ENCODE measurements at places on chromosomes 12 and 14. TPM values are rescaled to one million over a fixed set of nuclear protein-coding genes. Genes with fewer than 3 reads are reported as not detected.

ADAM21 gene
- total RNA-seq: not detected

- no peak for DNase-seq
Observed at GRCh38 chr12:6201826-6202225, 1.6 kb downstream of the CD9 start.

GRCh38 chr12:21438643-21439042 lies 1.2 kb downstream of the PYROXD1 start:
- no peak for DNase-seq

- no peak for DNase-seq
Observed at GRCh38 chr12:118187751-118188435, 52.0 kb downstream of the PEBP1 start.

- no peak for DNase-seq
Observed at GRCh38 chr14:23114120-23114458, 5.0 kb downstream of the CEBPE start.

DNA sequence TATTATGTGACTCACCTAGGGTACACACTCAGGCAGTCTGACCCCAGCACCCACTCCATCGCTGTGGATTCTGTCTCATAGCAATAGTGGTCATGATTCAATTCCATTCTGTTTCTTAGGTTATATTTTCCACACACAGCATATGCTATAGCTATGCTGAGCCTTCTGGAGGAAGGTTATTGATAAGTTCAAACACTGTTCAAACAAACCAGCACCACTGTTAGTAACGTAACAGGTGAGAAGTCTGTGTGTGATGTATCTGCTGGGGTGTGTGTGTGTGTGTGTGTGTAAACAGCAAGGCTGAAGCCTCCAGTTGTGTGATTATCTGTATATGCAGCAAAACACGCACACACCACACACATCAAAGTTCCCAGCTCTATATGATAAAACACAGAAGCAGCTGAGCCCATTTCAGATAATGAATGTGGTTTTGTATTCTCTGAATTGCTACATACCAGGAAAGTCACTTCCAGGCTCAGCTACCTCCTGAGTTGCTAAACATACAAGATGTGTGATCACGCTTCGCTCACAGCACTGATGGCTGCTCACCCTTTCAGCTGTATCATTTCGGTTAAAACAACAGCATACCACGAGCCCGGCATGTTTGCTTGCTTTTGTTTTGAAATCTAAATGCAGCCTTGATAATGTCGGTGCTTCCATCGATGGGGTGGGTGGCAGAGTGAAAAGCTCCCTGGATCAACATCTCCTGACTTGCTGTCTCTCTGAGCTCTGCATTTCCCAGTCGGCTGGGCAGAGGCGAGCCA lies 6.8 kb upstream of the SYNE3 start:
- DNase-seq: no peak

DNA sequence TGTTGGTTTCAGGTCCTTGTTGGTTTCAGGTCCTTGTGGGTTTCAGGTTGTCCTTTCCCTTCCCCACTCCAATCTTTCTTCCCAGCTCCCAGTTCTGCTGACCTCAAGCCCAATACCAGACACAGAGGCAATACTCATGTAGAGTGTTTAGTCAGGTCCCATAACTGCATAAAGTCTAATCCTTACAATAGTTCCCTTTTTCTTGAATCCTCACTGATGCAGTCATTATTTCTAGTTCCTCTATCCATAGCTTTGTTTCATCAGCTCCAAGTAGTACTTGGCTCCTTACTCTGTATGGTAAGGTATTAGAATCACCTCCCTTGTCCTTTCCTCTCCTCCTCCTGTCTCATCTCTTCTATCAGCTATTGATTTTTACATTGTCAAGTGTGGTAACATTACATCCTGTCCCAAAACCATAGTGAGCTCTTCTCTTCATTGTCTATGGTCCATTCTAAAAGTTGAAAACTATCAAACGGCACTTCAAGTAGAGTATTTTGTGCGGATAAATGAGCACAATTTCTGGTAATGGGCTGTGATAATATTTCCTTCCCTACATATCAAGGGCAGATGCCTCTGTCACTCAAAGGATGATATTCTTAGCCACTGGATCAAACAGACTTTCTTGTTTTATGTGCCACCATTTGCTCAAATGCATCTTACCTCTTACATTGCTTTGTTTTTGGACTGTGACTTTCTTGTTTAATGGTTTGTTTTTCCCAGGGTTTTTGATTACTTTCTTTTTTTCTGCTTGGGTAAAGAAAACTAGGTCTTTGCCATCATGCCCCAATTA lies 57.2 kb upstream of the JDP2 start:
- DNase-seq: no peak

DNA sequence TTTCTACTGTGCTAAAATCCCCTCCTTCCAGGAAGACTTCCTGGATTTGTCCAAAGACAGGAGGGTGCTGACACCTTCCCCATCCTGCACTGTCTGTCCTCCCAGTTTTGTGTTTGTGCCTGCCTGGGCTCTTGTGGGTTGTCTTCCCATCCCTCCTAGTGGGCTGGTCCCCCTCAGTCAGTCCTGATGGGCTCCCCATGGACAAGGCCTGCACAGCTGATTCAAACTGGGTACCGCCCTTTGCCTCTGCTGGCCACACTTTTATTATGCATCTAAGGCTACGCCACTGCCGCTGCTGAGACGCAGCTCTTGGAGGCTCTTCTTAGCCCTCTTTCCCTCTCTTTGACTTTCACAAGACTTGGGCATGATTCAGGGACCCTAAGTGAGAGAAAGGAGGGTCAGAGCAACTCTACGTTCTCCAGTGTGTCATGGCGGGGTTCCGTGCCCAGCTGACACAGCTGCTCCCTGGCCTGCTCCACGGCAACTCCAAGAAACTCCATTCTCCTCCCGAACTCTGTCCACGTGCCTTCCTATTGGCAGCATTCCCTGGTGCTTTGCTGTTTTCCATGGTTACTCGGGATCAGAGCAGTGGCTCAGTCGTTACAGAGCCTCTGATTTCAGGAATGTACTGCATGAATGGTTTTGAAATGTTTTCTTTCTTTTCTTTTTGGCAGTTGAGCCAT lies 3.8 kb upstream of the KRT85 start:
- DNase-seq: no peak

GRCh38 chr12:42918443-42918842 lies 328.9 kb upstream of the PRICKLE1 start:
- DNase-seq: no peak

DNA sequence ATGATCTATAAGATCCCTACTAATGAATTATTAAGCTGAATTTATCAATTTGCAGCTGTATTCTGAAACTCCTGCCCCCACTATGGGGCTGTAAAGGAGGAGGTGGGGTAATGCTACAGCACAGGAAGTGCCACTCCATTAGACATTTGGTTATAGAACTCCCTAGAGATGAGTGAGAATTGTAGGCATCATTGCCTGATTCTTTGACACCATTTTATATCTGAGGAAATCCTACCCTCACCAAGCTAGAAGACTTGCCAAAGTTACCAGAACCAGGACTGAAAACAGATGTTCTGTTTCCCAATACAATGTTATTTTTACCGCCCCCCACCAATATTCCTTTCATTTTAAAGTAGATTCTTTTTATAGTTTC lies 182.4 kb downstream of the EGLN3 start:
- no peak for DNase-seq

DNA sequence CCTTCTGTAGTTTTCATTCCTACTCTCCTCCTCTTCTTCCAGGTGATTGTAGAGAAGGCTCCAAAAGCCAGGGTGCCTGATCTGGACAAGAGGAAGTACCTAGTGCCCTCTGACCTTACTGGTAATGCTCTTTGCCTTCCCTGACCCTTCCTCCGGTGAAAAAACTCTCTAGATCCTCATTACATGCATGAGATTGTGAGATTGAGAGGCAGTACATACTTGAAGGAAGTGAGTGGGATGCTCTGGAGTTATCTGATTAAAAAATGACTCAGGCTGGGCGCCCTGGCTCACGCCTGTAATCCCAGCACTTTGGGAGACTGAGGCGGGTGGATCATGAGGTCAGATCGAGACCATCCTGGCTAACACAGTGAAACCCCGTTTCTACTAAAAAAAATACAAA lies 5.3 kb downstream of the GABARAPL1 start:
- no peak for DNase-seq

MIPOL1 gene
- total RNA-seq: not detected

NRL gene
- total RNA-seq: 3.8 TPM

FOXN4 gene
- not detected for total RNA-seq

GRCh38 chr14:69300601-69301221 lies 40.8 kb downstream of the GALNT16 start:
- DNase-seq: peak; percentile 35

DNA sequence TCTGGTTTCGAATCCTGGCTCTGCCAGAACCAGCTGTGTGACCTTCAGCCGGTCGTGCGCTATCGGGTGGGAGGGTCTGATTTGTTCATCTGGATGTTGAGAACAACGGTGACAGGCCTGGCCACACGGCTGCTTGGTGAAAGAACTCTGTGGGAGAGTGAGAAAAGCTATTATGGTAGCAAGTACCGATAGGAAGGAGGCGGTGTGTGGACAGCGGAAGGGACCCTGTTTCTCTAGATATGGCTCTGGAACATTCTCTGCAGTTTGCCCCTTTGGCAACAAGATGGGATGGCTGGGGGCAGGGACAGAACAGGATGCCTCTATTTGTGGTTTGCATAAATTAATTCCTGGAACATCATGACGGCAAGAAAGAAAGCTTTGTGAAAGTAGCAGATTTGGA lies 347.3 kb downstream of the AACS start:
- no peak for DNase-seq

DNA sequence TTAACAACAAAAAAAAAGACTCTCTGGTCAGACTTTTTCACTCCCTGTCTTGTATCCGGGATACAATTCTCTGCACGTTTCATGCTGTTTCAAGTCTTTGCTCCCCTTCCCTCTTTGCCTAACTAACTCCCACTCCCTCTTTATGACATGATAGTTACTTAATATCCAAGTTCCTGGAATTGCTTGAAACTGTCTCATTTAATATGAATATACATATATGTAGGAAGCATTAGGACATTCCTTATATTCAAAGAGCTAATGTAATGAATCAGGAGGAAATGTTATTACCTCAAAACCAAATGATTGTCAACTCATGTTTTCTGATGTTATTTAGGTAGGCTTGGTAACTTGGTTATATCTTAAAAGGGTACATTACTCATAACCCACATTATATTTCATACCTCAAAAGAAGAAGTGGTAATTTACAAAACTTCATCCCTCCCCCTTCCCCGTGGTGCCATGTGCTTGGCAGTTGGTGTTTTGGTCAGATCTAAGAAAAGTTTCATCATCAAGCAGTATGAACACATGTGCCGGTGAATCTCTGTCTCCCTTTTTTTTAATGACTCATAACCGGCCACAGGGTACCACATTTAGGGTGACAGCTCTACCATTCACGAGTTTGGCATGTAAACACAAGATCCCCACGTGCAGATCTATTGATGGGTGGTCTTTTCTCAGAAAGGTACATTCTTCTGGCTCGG lies 56.5 kb downstream of the HCAR2 start:
- DNase-seq: peak; percentile 49

All from CD8-positive, alpha-beta T cell (primary cell).